ENCODE measurements at places on chromosomes 7 and 10.

DNA sequence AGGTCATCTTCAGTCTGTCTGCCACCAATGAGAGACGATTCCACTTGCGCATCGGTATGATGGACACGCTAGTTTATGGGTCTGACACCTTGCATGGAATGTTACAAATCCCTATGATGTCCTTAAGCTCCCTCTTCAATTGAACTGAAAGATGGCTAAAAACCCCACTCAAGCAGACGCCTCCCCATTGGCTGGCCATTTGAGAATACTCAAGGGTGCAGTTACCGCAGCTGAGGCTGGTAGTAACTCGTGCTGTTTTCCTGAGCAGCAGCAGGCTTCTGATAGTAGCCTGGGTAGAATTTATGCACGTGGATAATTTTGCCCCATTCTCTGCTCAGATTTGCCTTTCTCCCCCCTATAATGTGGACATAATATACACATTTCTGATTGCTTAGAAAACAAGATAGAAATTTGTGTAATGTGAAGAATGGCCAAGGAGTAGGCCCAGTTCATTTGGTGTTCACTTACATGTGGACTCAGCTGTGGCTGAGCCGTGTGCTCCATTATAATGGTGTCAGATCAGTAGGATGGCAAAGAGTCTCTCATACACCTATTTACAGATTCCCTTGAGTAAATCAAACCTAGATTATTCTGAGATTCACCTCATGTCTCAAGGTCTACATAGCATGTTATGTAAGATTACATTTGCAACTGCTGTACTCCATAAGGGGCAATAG is 142.8 kb downstream of the HIBADH start:
- DNase-seq = no peak

- DNase-seq = no peak
Observed at GRCh38 chr10:26994743-26995142, 105.6 kb downstream of the ANKRD26 start.

GRCh38 chr7:111741811-111742240 is 179.5 kb upstream of the IMMP2L start:
- no peak for DNase-seq

- no peak for DNase-seq
Observed at GRCh38 chr7:131108212-131108940, 219.3 kb upstream of the MKLN1 start.

GRCh38 chr10:52390388-52390787 is 76.3 kb downstream of the DKK1 start:
- DNase-seq = no peak

DNA sequence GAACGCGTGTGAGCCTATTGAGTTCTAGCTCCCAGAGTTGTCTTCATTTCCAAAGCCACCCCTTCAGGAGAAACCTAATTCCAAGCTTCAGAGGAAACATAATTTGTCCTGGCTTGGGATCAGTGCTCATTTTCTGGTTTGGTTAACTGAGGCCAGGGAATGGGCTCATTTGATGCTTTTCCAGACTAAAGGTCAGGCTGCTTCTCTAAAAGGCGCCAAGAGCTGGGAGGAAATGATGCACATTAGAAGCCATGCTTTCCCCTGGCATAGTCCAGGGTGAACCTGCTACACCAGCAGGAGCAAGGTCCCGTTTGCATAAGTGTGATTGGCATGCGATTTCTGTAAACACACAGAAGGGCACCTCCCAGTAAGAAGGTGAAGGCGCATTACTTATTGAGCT is 435.0 kb downstream of the GALNT17 start:
- no peak for DNase-seq

DNA sequence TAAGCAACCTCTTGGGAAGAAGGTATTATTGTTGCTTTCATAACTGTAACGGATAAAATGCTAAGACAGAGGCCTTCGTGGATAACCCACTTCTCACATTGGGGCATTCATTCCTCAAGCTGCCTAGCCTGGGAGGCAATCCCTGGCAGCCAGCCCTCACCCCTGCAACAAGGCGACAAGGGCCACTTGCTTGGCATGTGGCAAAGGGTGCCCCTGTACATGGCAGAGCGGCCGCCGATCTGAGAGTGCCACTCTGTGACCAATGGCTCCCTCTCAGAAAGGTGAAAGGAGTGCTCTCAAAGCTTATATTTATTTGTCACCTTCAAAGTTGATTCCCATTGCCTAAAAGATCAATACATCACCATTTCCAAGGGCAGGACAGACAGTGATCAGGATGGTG is 31.9 kb downstream of the EBF3 start:
- no peak for DNase-seq

DNA sequence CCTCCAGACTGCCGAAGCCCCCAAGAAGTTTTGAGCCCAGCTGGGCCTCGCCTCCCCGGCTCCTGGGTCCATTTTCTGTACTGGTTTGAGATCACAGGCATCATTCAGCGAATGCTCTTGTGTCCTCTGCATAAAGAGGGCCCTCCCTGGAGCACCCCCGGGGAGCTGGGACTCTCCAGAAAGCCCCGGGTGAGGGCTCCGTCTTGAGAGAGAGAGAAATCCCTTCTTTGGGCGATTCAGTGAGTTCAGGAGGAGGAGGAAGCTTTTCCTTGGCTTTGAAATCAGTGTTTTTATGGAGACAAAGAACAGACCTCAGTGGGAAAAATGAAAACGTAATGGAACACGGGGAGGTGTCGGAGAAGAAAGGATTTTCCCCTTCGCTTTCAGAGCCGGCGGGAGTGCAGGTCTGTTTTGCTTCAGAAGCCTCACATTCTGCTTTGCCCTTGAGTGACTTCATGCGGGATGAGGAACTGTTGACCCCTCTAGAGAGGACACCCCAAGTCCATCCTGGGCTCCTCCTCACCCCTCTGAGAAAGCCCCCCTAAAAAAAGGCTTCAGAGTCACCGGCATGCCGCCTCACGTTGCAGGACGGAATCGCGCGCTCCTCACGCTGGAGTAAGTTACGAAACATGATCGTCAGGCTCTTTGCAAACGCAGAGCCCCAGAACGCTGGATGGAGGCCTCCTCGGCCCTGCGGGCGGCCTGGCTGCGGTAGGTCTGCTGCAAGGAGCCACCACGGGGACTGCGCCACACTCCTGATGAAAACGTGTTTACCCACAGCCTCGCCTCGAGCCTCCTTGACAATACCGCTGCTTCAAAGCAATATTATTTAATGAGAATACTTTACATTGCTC is 8.5 kb upstream of the AP5Z1 start:
- no peak for DNase-seq

DNA sequence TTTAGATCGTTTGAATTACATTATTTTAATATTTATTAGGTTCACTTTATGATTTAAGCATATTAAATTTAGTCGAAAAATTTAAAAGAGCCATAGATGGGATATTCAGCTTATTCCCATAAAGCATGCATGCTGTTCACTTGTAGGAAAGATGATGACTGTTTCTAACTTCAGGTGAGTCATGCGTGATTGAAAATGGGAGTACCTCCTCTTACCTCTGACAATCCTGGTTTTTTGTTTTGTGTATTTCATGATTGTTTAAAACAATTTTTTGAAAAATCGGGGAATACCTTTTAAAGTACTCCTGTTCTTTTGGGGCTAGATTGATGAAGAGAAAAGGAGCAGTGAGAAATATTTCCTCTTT is 1.4 kb downstream of the TNKS2 start:
- no peak for DNase-seq

- DNase-seq = no peak
Observed at GRCh38 chr7:28224675-28225074, 44.1 kb upstream of the JAZF1 start.
